Fibroblast of gingiva (primary cell): ENCODE measurements at places on chromosomes 2 and 18.
A peak's percentile ranks its signal among the peaks of the same experiment; 100 is the strongest.

DNA sequence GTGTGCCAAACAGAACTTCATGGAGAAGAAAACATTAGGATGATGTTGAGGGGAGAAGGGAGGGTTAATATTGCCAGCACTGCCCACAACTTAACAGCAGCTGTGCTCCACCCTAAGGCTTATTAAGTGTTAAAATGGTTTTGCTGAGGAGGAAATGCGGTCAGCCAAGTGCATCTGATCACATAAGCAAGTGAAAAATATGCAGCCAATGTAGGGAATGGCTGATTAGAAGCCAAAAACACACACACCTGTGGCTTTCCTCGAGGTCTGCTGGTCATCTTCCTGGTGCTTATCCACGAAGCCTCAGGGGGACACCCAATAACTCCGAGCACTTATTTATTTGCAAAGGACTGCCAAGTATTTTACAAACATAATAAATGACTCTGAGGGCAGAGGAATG lies 66.3 kb upstream of the GPR45 start:
- DNase-seq: no peak

GRCh38 chr18:57942493-57942892 lies 101.5 kb upstream of the NEDD4L start:
- DNase-seq: no peak

GRCh38 chr2:240245706-240246105 lies 105.2 kb upstream of the OTOS start:
- DNase-seq: no peak

DNA sequence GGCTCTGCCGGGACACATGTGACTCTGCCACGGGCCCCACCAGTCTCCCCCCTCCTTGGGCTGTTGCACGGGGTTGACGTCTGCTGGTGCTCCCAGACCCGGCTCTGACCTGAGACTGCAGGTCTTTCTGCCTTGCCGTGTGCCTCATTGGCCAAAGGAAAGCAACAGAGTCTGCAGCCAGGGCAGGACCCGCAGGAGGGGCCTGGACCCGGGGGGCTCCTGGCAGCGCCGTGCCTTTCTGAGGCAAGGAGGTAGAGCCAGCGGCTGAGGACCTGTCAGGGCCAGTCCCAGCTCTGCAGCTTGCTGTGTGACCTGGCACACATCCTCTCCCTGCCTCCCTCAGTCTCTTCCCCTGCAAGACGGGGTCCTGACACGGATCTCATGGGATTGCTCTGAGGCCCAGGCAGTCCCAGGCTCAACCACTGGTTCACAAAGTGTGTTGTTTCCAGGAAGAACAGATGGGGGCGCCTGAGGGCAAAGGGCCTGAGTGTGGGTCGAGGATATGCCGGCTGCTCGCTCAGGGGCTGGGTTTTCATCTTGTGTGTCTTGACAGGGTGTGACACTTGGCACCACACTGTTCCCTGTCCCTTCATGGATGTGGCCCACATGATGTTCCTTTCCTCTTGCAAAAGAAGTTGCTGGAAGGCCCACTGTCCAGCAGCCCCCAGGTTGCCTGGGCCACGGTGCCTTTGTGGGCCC lies 9.0 kb downstream of the CAPN10 start:
- no peak for DNase-seq

DNA sequence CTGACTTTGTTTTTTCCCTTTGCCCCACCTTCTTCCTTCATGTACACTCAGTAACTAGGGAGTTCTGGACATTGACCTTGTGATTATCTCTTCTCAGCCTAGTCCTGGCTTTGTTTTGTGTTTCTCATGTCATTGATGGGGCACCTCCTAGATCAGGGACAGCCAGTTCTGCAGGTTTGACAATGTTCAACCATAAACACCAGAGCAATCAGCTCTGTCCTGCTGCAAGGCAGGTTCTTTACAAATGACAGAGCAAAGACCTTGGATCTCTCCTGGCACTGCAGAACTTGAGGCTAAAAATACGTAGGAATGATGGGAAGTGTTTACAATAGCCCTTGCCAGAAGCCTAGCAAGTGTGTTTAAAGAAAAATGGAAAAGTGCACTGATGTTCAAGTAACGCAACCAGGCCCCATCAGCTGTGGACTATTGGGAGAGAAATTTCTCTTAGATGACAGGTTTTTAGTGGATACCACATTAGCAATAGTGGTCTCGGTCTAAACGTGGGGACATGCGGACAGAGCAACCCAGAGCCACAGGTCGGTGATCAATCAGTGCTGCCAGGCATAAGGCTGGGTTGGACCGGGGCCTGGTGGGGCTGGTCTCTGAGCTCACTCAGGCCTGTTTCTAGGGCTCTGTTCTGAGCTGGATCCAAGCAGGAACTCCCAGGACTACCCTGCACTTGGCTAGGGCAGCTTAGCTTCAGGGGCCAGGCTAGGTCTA lies 76.8 kb downstream of the SOWAHC start:
- DNase-seq: no peak

GRCh38 chr18:11293794-11294193 lies 144.4 kb upstream of the PIEZO2 start:
- DNase-seq: no peak

DNA sequence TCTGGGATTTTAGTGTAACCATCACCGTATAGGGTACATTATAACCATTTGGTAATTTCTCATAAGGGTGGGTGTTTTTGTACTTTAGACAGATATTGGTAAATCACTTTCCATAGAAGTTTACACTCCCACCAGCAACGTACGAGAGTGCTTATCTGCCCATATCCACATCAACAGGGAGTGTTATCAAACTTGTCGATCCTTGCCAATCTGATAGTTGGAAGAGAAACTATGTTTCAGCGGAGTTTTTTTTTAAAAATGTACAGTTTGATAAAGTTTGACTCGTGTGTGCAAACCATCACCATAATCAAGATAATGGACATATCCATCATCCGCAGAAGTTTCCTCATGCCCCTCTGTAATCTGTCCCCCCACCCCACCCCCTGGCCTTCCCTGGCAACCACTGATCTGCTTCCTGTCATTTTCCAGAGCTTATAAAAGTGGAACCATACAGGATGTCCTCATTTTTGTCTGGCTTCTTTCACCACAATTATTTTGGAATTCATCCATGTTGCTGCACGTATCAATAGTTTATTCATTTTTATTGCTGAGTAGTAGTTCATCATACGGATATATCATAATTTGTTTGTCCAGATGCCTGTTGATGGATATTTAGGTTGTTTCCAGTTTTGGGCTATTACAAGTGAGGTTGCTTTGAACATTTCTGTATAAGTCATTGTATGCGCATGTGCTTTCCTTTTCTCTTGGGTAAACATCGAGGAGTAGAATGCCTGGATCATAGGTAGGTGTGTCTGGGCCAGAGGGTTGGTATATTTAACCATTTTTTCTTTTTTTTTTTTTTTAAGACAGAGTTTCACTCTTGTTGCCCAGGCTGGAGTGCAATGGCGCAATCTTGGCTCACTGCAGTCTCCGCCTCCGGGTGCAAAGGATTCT lies 18.6 kb downstream of the GLI2 start:
- DNase-seq: no peak

GRCh38 chr2:172253190-172254052 lies 150.7 kb upstream of the DLX2 start:
- peak; percentile 99 for DNase-seq

GRCh38 chr2:226601881-226602662 lies 197.5 kb downstream of the IRS1 start:
- DNase-seq: no peak

DNA sequence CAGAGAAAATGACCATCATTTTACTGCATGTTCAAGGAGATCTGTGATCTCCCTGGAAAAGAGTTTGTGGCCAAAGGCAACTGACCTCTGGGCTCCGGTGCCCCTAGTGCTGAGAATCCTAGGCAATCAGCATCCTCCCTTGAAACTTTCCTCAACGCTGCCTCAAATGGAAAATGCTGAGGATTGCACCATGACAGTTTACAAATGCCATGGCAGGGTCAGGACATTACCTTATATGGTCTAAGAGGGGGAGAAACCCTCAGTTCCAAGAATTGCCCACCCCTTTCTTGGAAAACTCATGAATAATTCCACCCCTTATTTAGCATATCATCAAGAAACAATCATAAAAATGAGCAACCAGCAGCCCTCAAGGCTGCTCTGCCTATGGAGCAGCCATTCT lies 48.3 kb downstream of the ALPK2 start:
- DNase-seq: peak; percentile 87

DNA sequence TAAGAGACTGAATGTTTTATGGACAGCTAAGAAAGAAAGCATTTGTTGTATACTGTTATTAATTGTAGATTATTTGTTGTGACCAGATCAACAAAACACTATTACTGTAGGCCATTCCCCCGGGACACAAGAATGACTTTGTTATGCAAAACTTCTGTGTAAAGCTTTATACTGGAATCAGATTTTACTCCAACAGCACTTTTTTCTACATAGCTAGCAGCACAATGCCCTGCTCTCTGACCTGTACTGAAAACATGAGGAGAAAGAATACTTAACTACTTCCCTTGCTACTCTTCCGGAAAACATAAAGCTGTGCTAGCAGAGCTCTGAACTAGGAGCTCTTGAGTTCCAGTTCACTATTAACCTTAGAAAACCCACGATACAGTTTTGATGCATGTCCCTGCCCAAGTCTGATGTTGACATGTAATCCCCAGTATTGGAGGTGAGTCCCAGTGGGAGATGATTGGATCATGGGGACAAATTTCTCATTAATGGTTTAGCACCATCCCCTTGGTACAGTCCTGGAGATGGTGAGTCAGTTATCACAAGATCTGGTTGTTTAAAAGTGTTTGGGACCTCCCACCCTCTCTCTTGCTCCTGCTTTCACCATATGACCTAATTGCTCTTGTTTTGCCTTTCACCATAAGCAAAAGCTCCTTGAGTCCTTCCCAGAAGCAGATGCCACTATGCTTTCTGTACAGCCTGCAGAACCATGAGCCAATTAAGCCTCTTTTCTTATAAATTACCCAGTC lies 601.1 kb upstream of the PIK3C3 start:
- DNase-seq: no peak

DNA sequence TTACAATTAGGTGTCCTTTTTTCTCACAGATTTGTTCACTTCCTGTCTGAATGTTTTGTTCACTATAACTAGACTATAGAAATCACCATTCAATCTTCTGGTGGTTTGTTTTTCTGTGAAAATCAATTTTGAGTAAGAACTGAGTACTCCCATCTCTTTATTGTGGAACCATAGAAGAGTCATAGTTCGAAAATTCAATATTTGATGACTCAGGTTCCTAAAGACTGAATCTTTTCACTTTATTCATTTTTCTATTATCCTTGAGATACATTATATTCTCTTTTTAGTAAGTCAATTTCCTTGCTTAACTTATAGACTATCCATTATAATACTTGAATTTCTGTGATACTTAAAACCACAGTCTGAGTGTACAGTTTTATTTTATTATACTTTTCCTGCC lies 49.3 kb upstream of the KCNH7 start:
- DNase-seq: no peak

DNA sequence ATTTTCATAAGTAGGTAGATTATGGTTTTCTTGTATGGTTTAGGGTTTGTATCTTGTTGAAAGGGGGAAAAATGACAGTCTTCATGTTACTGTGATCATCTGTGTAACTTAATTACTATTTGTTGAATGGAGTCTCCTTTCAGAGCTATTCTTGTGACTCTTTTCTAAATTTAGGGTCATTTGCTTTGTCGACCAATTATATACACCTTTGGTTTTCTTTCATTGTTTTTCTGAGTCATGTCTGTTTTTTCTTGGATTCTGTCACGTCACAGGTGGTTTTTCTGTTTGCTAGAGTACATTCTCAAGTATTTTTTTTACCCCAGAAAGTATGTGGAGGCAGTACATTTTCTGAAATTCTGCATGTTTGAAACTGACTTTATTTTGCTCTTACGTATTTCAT lies 43.8 kb upstream of the DYSF start:
- DNase-seq: no peak

GRCh38 chr2:21217442-21217841 lies 93.7 kb downstream of the TDRD15 start:
- DNase-seq: no peak

DNA sequence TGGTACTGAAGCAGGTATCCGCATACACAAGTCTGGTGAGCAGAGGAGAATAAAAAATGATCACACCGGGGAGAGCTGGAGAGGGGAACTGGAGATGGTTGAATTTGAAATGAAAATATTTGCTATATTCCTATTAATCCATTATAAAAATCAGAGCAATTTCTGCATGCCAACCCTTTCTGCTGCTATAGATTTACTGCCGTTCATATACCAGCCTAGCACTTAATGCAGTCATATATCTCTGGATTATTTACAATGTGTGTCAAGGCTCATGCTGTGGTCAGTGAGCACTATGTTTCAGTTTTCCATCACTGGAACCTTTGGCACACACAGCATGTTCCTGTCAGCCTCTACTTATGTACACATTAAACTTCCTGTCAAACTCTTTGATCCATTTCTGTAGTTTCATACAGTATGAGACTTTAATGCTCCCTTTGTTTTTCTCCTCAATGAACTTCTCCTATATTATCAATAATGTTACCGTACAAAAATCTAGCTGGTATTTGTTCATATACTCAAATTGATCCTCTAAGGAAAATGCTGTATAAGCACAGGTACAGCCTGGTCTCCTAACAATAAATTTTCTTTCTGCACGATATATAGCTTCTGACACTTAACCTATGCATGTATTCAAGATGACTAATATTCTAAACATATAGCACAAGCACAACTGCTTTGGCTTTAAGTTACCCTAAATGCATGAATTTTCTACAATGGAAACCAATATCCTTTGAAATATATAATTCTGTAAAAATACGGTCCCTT lies 36.7 kb downstream of the FANCL start:
- no peak for DNase-seq

- peak; percentile 55 for DNase-seq
Observed at GRCh38 chr2:85802354-85803103, 48.7 kb downstream of the ATOH8 start.

GRCh38 chr2:239756031-239756789 lies 268.9 kb downstream of the NDUFA10 start:
- no peak for DNase-seq

- DNase-seq: no peak
Observed at GRCh38 chr2:175984846-175985245, 17.2 kb downstream of the LNPK start.

- DNase-seq: no peak
Observed at GRCh38 chr2:40096360-40096759, 317.3 kb upstream of the THUMPD2 start.

DNA sequence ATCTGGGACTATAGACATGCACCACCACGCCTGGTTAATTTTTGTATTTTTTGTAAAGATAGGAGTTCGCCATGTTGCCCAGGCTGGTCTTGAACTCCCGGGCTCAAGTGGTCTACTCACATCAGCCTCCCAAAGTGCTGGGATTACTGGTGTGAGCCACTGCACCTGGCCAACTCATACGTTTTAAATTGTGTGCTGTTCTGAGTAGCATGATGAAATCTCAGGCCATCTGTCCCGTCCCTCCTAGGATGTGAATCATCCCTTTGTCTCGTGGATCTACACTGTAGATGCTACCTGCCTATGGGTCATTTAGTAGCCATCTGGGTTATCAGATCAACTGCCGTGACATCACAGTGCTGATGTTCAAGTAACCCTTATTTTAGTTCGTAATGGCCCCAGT lies 38.5 kb upstream of the RMP24 start:
- no peak for DNase-seq
